ENCODE measurements at places on chromosomes 4 and X.

GRCh38 chr4:29043411-29043810 lies 1676.8 kb upstream of the PCDH7 start:
- DNase-seq: no peak

GRCh38 chrX:123184219-123184865 lies at the start of gene GRIA3:
GRIA3 (plus strand) TSS chrX:123184278; CDS start chrX:123184536, 258 bp downstream.
- no peak for DNase-seq

DNA sequence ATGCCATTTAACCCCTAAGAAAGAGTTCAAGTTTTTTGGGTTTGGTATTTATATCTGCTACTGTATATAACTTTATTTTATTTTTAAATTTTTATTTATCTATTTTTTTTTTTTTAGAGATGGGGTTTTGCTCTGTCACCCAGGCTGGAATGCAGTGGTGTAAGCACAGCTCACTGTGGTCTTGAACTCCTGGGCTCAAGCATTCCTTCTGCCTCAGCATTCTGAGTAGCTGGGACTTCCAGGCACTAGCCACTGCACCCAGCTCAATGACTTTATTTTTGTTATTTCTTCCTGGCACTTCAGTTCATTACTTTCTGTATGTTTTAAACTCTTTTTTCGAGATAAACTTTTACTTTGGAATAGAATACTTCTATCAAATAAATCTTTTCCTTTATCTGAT lies 42.4 kb upstream of the PGAM4 start:
- DNase-seq: no peak

GRCh38 chr4:175326796-175327195 lies 408.6 kb downstream of the ADAM29 start:
- no peak for DNase-seq

DNA sequence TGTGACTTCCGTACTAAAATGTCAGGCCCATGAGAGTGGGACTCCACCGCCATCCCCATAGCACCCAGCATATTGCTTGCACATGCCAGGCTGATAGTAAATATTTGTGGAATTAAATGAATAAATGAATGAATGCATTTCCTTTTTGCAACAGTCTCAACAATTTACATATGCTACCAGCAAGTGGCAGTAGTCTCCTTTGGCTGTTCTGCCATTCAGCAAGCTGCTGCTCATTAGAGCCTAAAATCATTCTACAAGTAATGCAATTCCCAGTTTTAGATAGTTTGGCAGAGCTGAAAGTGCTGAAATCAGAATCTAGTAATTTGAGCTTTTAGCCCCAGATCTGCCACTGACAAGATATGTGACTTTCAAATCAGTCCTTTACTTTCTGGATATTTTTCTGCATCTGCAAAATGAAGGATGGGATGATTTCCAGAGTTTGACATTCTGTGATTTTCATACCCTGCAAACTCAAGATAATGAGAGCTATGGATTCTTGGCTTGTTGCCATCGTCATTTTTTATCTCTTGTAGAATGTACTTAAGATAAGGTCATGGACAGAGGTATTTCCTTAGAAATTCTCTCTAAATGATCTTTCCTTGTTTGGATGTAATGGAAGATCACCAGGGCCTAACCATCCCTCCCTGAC lies 35.7 kb upstream of the INTS6L start:
- DNase-seq: no peak

- DNase-seq: no peak
Measured at GRCh38 chrX:47746446-47746845, 87.5 kb upstream of the UXT start.

GRCh38 chrX:153438532-153438931 lies 7.3 kb downstream of the TREX2 start:
- no peak for DNase-seq

GRCh38 chr4:179539641-179540040 lies 2097.4 kb upstream of the AGA start:
- no peak for DNase-seq

DNA sequence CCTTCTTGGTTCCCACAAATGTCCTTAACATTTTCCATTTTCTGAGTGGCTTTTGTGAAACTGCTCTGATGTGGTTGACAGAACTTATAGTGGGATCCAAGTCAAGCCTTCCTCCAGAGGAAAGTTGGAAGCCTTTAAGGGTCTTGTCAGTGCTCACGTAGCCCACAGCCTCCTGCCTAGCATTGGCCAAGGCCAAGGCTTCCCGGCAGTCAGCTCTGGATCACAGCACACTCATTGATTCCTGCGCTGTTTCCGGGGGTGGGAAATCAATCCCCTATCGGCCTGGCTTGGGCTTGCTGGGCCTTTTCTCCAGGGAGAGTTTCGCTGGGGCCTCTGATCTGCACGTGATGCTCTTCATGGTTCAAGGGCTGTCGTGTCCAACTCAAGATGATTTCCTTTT lies 76.1 kb downstream of the SLC9A6 start:
- DNase-seq: no peak

- no peak for DNase-seq
Measured at GRCh38 chr4:103482471-103482870, 237.3 kb downstream of the TACR3 start.

DNA sequence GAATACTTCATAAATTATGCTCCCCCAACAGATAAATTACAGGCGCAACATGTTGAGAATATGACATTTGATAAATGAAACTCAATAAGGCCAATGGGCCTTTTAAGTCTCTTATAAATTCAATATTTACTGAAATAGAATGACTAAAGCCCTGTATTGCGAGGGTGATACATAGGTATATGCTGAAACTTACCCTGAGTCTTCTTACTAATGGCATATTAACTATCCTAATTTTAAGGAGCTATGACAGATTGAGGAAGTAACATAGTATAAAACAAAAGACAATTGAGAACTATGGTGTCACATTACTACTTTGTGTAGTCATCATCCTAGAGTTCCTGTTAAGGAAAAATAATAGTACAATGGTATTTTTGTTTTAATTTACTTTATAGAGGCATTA lies 440.7 kb downstream of the IL15 start:
- DNase-seq: no peak

- no peak for DNase-seq
Measured at GRCh38 chrX:15600745-15601144, at the start of gene ACE2. ACE2 (minus strand) TSS chrX:15600960; CDS start chrX:15600911, 49 bp downstream.

DNA sequence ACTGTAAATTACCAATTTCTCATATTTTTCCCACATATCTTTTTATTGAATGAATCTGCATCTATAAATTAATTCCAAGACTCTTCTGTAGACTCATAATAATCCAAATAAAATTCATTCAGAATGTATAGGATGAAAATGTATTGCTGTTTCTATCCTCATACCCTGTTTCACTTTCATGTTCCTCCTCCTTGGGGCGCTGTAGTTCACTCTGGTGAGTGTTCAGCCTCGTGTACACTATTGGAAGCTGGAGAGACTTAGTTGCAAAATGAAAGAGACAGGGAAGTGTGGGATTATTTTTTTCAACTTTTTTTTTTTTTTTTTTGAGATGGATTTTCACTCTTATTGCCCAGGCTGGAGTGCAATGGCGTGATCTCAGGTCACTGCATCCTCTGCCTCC lies 296.1 kb downstream of the TLL1 start:
- no peak for DNase-seq

- no peak for DNase-seq
Measured at GRCh38 chrX:49993661-49994060, 71.3 kb downstream of the CLCN5 start.

DNA sequence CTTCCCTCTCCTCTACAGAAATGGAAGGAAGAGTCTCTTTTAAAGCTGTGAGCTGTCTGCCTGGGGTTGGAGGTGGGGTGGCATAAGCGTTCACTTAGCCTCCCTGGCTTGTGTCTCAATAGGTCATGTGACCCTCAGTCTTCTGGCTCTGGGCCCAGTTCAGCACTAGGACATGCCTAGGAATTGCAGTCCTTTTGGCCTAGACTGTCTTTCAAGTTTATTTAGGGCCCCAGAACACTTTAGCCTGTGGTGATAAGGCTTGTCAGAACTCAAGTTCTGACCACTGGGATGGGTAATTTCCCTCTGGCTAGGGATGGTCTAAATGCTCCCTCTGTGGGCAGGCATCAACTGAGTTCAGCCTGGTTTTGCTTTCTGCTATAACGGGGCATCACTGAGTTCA lies 34.3 kb upstream of the ARMCX4 start:
- no peak for DNase-seq

DNA sequence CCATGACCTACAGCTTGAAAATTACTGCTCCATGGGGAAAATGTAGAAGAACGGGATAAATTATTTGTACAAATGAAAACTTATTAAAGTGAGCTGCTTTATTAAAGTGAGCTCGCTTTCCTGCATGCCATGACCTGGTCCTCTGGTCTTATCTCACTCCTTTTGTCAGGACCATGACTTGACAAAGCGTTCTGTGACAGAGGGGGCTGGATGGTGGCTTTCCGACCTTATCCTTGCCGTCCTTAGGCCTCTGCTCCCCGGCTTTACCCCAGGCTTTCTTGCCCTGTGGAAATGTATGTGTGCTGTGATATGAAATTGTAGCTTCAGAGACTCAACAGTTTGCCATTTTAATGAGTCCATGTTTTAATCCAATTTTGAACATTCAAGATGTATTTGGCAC lies 44.0 kb upstream of the FBXW7 start:
- no peak for DNase-seq

DNA sequence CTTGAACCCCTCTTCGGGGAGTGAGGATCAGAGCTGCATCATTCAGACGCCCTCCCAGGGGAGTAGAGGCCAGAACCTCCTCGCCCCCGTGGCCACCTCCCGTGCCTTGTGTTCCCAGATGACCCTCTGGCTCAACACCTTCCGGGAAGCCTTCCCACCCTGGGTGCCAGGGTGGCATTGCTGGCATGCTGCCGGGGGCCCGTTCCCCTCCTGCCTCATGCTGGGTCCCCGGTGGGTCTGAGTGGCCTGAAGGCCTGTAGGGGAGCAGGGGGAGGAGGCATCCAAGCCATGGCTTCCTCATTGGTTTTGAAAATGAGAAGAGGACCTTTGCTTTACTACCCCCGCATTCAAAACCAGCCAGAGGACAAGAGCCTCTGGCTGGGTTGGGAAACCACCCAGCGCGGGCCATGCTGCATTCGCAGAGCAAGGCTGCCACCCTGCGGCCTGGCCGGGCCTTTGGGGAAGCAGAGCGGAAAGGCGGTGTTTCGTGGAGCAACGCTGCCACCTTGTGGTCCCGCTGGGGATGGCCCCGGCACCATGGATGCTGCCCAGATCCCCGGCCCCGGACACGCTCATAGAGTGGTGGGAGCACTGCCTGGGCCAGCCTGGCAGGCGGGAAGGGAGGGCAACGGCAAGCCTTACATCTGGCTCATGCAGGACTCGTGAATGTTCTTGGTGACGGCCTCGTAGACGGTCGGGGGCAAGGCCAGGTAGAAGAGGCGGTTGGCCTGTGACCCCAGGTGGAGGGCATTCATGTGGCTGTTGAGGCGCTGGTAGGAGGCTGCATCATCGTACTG lies 11.9 kb downstream of the G6PD start:
- peak; percentile 70 for DNase-seq

GRCh38 chr4:23945451-23946017 lies 55.7 kb upstream of the PPARGC1A start:
- DNase-seq: no peak

DNA sequence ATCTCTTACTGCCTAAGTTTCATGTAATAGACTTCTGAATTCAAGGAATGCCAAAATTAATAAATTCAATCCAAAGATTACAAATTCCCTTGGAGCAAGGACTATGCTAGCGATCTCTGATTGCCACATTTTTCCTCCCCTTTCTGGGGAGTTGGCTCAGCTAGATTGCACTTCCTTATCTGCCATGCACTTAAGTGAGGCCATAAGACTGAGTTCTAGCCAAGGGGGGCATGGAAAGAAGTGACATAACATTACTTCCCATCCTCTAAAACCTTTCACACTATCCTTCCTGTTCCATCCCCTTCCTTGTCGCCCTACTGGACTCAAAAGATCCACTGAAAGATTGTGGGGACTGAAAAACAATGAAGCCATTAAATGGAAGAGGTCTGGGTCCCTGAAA lies 53.8 kb upstream of the TXK start:
- no peak for DNase-seq

- peak; percentile 13 for DNase-seq
Measured at GRCh38 chrX:3811331-3812311, 98.2 kb upstream of the PRKX start.

- no peak for DNase-seq
Measured at GRCh38 chr4:159117564-159117963, 14.7 kb downstream of the RAPGEF2 start.

DNA sequence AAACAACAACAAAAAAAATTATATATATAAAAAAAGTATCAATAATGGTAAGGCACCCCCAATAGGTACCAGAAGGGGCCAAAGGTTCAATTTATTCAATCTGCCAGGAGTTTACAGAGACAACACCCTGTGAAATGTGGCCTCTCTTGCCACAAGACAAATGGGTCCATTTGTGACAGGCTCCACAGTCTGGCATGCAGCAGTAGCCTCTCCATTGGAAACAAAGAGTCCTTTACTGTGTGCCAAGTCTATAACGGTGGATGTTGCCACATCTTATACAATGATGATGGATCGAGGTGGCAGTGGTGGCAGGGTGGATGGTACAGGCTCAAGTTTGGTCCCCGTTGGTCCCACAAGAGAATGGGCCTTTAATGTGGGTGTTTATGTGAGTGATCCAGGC lies 70.1 kb upstream of the SH3RF1 start:
- DNase-seq: no peak

DNA sequence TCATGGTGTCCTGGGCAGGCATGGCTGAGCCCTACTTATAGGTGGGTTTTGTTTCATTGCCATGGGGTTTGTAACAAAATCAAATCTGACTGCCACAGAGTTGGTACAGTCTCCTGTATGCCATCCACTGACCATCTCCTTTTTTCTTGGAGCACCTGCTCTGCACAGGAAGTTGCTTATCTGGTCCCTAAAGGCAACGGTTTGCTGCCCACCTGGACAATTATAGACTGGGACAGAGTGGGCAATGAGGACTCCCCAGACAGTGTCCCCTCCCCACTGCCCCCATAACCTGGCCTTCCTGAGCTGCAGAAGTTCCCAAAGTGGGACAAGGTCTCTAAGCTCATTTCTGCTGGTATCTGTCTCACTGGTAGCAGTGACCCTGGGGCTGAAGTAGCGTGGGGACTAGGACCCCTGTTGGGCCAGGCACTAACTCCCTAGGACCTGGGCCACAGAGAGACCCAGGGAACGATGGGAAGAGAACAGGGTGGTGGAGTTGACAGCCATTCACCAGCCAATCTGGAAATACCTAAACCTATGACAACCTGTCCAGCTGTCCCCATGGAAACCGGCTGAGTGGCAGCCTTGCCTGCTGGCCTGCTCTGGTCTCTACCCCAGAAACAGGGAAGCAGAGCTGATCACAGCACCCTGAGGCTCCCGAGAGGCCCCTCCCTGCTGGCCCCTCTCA lies 64.7 kb downstream of the WFS1 start:
- no peak for DNase-seq

DNA sequence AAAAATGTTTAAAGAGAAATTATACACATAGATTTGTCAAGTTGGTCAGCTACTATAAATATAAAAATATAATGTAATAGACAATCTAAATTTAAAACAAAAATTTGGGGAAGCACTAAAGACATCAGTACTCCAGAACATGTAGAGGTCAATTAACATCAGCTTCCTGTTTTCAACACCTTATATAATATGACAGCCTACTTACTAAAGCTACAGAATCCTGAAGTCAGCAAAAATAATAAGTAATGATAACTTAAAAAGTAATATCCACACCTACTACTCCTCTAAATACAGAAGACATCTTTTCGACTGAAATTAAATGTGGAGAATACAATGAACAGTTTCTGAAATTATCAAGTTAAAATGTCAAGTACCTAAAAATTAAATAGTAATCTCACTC lies 118.6 kb downstream of the LRBA start:
- no peak for DNase-seq

Measured in stimulated activated CD4-positive, alpha-beta T cell treated with anti-CD3 and anti-CD28 coated beads, TNF-alpha, amount 100 ng/mL, for 24 hours (primary cell).